NCI-H1694 treated with DMSO at 0.1 percent for 48 hours (cell line): ENCODE measurements at places on chromosomes 16 and 17.

DNA sequence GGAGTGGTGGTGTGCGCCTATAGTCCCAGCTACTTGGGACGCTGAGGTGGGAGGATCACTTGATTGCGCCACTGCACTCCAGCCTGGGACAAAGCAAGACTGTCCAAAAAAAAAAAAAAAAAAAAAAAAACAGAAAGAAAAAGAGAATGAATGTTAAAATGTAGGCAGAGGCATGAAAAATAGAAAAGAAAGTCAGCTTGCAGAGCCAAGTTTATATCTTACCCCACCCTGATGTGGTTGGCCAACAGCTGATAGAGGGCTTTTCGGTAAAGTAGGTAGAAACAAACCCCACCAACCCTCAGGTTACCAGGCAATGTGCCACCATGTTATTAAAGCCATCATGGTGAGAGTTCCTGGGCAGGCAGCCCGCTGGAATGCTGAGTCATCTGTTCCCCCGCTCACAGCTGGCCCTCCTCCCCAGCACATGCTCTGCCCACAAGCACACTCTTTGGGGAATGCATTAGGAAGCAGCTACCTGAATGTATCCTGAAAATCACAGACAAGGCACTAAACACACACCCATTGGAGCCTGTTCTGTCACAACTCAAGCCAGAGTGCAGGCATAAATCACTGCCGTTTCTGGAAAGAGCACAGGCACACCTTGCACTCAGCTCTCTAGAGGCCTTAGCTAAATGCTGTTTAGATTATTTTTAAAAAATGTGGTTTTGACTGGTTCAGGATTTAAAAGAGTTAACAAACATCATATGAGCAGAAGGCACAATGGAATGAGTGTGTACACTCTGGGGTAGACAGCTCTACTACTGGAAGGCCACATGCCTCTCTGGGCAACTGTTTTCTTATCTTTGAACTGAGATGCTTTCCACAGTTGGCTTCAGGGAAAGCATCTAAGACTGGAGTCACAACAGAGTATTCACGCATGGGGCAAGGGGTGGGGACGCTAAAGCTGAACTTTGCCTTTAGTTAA is 128.5 kb downstream of the PARN start:
- DNase-seq: peak; percentile 84

- no peak for DNase-seq
Observed at GRCh38 chr17:20263595-20263994, 203.7 kb downstream of the LGALS9B start.

DNA sequence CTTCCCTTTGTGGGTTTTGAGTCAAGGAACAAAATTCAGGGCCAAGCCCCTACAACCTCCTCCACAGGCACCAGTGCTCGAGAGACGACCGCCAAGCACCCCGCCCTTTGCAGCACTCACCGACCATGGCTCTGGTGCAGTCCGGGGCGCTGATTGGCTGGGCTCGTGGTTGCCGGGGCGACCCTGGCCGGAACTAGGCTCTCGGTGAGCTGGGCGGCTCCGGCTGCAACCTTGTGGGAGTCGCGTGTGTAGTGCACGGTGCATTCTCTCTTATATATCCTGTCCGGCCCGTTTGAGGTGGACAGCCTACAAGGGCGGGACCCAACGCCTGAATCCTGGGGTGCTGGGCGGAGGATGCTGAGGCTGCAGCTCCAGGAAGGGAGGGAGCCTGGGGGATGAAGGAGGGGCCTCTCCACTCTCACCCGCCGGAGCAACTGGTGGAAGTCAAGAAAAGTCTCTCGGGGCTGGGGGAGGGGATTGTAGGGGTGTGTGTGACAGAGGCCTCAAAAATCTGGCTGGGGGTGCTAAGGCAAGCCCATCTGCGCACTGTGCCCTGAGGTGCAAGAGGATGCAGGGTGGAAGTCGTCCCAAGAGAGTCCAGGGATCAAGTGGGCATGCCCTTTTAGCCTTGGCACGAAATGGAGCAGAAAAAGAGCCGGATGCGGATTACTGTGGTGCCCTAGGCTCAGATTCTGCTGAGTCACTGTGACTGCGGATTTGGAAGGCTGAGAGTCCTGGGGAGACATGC is at the start of gene NQO1:
Gene NQO1 (minus strand): TSS at position 248 of the 748 bp plus-strand sequence. CDS start 121 bp downstream, at position 127.
- DNase-seq: peak; percentile 68

DNA sequence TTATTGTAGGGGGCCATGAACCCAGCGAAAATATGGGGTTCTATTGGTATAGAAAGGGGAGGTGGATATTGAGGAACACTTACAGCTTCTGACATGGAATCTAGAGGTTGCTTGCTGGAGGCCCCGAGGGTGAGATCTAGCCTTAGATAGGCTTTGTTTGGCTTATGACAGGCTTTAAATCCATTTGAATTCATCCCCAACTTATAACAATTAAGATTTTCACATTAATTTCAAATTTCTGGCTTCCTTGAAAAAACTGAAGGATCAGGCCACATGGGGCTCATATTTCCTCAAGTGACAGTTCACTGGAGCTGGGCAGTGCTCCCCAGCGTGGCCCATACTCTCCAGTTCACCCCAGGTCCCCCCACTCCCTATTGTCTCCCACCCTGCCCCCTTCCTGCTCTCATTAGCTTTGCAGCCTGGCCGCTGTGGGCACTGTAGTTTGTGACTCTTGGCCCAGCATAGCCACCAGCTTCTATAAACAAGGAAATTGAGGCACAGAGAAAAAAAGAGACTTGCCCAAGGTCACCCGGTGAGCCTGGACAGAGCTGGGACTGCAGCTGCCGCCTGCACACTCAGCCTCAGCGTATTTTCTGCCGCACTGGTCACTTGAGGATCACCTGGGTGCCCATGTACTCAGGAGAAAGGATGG is 19.8 kb upstream of the ADGRG1 start:
- no peak for DNase-seq

GRCh38 chr17:28928061-28928460 is 23.3 kb downstream of the PHF12 start:
- no peak for DNase-seq

- peak; percentile 36 for DNase-seq
Observed at GRCh38 chr17:82648742-82649331, 593 bp upstream of the WDR45B start.

DNA sequence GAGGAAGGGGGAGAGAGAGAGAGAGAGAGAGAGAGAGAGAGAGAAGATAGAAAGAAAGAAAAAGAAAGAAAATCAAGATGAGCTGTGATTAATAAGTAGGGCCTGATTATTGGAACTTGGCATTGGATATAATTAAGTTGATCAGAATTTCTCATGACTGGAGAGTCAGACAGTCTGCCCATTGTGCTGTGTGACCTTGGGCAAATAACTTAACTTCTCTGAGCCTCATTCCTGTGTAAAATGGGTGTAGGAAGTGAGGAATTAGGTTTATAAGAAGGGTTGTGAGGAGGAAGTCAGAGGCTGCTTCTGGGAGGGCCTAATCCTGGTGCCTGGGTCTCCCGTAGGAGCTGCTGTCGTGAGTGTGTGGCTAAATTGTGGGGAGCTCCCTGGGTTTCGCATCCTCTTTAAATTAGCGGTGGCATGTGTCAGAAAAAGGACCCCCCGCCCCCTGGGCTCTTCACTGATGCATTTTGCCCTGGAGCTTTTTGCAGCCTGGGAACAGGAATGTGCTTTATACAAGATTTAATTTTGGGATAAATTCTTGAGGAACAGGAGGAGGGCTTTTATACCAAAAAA is 76.0 kb downstream of the CMIP start:
- DNase-seq: no peak

DNA sequence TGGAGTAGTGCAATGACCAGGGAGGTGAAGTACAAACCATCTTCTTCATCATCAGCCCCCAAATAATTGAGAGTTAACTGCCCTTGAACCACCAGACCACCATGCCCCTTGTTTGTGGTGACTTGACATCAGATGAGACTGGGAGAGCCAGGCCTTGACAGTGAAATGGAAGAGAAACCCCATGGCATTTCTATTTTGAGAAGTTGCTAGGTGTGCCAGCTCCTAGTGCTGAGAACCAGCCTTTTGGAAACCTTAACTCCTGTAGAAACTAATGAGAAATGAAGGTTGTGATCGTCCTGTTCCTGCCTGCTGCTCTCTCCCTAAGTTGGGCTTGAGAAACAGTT is 2.8 kb downstream of the TMEM94 start:
- DNase-seq: no peak

- no peak for DNase-seq
Observed at GRCh38 chr17:20094777-20095176, 85.6 kb downstream of the SPECC1 start.

GRCh38 chr16:12021578-12022253 is 45.2 kb downstream of the SNX29 start:
- no peak for DNase-seq

GRCh38 chr17:45745601-45746494 is 38.3 kb upstream of the CRHR1 start:
- no peak for DNase-seq

DNA sequence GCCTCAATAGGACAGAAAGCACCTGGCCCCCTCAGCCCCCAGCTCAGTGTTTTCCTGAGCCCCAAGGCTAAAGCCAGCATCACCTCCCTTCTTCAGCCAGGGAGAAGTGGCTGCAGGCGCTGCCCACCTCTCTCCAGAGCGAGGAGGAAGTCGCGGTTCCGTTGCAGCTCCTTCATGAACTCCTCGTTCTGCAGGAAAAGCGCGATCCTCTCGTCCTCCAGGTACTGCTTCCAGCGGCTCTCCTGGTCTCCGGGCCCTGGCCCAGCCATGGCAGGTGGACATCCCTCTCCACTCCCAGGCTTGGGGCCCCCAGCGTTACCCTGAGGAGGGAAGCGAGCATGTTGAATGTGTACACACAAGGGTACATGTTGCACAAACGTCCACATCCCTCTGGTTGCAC is 22.7 kb upstream of the MRPS23 start:
- no peak for DNase-seq

- no peak for DNase-seq
Observed at GRCh38 chr16:50278251-50278650, 11.9 kb downstream of the ADCY7 start.

- DNase-seq: peak; percentile 51
Observed at GRCh38 chr17:78706271-78706915, 75.7 kb downstream of the CYTH1 start.

DNA sequence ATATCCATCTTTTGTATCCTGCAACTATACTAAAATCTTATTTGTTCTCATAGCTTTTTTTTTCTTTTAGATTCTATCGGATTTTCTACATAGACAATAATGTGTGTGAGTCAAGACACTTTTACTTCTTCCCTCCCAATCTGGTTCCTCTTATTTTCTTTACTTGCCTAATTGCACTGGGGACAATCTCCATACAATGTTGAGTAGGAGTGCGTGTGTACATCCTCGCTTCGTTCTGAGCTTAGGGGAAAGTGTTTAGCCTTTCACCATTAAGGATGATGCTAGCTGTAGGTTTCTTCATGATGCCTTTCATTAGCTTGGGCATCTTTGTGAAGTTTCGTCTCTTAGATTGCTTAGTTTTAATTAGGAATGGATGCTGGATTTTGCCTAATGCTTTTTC is 2.9 kb downstream of the SPATA32 start:
- no peak for DNase-seq

- DNase-seq: no peak
Observed at GRCh38 chr16:20902426-20902825, 1.9 kb downstream of the LYRM1 start.

DNA sequence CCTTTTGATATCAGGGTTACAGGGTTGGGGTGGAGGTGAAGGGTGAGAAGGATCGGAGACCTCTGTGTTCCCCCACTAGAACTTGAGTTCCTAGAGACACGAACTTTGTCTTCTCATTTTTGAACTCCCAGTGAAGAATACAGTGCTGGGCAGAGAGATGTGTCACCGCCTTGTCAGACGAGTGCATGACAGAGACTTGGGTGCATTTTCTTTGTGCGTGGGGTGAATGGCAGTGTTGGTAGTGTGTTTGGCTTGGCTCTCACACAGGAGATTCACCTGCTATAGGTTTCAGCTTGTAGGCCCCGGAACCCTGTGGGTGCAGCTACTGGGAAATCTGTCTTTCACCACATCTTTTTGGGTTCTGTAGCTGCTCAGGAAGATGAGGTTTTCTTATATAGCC is 40.0 kb upstream of the CCR7 start:
- DNase-seq: no peak

- no peak for DNase-seq
Observed at GRCh38 chr16:75288596-75289120, 37.2 kb upstream of the BCAR1 start.

GRCh38 chr16:12027558-12028287 is 51.2 kb downstream of the SNX29 start:
- no peak for DNase-seq

DNA sequence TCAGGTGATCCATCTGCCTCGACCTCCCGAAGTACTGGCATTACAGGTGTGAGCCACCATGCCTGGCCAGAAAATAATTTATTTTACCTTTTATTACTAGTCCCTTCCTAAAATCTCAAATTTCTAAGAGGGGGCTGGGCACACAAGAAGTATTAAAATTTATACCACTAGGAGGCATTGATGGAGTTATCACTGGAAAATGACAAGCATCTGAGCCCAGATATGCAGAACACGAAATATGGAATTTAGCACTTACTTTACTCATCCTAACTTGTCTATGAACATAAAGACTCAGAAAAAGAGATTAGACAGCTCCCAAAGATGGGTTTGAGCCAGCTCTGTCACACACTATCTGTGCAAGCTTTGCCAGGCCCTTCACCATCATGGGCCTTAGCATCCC is 46.4 kb downstream of the STAT5A start:
- DNase-seq: no peak

- no peak for DNase-seq
Observed at GRCh38 chr17:27217631-27218030, 76.3 kb upstream of the WSB1 start.

- no peak for DNase-seq
Observed at GRCh38 chr17:78130437-78131101, at the start of gene TMC8. Gene TMC8, plus strand, starts transcription at chr17:78130771. Its CDS starts 818 bp downstream, at chr17:78131589.
